Activated T-cell treated with anti-CD3 and anti-CD28 coated beads for 24 hours (primary cell): ENCODE measurements at places on chromosomes 7 and 10.

DNA sequence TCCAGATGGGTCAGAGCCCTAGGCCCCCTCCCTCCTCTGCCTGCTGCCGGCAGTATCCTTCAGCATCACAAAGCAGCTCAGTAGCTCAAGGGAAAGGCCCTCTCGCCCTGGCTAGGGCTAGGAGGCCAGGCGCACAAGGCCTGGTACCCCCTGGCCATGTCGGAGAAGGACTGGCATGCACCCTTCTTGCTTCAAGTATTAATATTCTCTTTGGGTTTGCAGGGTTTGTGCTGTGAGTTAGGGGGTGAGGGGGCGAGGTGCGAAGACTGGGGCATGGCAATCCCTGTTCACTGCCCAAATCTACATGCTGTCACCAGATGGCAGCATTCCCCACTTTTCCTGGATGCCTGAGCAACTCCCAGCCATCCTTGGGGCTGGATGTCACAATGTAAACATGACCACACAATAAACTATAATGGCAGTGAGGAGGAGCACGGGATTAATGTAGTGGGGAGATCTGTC lies 105.2 kb downstream of the NEURL1 start:
- DNase-seq: no peak

DNA sequence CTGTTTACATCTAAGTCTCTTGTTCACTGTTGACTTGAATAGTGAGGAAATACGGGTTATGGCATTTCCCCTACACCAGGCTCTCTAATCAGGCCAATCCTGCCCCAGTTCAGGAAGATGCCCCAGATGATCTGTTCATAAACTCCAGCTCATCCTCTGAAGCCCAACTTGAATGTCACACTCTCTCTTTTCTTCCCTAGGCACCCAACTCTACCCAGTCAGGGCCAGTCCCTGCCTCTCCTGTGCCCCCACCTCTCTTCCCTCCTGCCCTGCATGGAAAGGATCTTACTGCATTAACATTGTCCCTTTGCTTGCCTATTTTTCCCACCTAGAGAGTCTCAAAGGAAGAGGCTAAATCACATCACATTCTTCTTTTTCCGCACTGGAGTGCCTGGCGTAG lies 10.6 kb upstream of the TRPV6 start:
- no peak for DNase-seq

GRCh38 chr10:56370217-56371113 lies 9.4 kb upstream of the ZWINT start:
- no peak for DNase-seq

- DNase-seq: no peak
Measured at GRCh38 chr7:13042605-13043236, 355.3 kb downstream of the ARL4A start.

- DNase-seq: no peak
Measured at GRCh38 chr7:130349911-130350782, 5.5 kb downstream of the CPA5 start.

GRCh38 chr7:134376693-134377092 lies 60.0 kb upstream of the SLC35B4 start:
- no peak for DNase-seq

- DNase-seq: no peak
Measured at GRCh38 chr10:101552442-101552841, 35.6 kb downstream of the POLL start.

DNA sequence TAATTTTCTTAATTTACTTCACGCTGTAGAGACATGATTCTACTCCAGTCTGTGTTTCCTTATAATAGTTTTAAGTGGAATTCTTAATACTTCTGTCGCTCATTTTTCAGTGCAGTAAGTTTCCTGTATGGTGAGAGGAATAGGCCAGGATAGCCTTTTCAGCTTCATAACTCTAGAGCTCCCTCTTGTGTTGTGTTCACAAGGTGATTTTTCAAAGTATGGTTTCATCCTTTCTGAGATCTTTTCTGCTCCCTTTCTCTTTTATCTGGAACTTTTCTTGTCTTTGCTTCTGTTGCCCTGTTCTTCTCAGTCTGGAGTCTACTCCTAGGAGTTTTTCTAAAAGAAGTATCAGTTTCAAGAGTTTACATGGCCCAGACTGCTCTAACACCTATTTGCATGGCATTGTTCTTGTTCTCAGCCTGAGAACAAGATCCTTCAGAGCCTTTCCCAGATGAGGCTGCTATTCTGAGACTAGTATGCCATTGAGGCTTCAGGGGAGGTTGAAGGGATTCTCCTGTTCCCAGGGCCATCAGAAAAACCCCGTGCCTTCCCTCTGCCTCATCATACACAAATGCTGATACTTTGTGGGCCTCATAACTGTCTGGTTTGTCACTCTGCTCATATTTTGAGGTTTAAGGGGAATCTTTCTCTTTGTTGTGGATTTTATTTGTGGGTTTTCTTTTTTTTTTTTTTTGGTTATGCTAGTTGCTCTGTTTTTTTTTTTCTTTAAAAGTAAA lies 21.8 kb downstream of the NET1 start:
- DNase-seq: no peak

DNA sequence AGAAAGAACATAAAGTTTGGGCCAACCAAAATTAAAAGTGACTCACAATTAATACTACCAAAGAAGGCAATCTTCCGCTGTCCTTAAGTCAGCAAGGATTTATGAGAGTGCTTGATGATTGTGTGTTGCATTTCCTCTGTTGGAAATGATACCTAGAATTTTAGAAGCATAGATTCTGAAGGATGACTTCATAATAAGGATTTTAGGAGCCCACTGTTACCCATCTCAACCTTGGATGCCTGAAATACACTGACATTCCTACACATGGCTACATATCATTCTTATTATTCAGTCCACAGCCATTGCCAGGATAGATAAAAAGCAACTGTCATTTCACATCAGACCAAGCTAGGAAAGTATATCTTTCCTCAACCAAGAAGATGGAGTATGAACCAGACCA lies 823.8 kb downstream of the LRMDA start:
- no peak for DNase-seq

GRCh38 chr7:139647085-139647484 lies 123.6 kb downstream of the CLEC2L start:
- no peak for DNase-seq

DNA sequence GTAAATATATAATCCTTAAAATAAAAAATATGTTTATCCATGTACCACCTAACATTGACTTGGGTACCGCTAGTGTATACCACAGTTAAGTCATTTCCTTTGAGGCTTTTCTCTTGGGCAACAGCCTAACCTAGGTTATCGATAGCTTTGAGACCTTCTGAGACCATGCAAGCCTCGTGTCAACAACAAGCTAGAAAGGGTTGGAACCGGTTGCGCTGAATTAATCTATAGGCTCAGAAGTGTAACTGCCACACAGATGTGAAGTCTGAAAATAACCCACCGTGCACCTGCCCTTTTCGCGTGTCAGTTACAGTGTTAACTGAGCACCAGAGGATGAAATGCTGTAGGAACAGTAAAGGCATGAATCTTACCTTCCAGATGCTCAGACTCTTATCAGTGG lies 59.8 kb downstream of the ARID5B start:
- no peak for DNase-seq

GRCh38 chr7:95454438-95455045 lies 19.7 kb upstream of the PON2 start:
- no peak for DNase-seq

GRCh38 chr10:15236340-15236739 lies 67.8 kb upstream of the NMT2 start:
- no peak for DNase-seq

DNA sequence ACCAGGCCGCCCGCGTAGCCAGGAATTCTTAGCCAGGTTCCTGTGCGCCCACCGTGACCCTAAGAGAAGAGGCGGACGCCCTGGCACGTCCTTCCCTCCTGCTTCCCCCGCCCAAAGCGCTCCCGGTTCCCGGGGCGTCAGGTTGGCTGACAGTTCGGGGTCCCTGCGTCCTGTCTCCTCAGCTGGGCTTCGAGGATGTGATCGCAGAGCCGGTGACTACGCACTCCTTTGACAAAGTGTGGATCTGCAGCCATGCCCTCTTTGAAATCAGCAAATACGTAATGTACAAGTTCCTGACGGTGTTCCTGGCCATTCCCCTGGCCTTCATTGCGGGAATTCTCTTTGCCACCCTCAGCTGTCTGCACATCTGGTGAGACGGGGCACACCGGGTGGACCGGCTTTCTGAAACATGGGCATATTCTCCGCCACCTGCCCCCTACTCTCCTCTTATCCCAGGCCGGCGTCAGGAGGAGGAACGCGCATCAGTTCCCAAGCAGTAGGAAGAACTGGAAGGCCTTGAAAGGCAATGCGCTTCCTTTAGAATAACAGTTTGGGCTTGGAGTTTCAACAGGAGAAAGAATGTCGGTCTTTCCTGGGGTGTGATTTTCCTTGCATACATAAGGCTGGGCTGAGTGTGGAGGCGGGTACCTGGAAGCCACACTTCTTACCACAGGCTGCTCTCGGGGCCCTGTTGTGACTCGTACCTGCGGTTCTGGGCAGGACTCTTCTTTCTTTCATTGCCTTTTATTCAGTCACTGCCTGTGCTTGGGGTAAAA lies 728 bp downstream of the CAV2 start:
- DNase-seq: peak; percentile 23

- DNase-seq: no peak
Measured at GRCh38 chr10:17006631-17007417, 122.8 kb downstream of the CUBN start.

- peak; percentile 7 for DNase-seq
Measured at GRCh38 chr10:70348228-70348850, 34.1 kb downstream of the LRRC20 start.

DNA sequence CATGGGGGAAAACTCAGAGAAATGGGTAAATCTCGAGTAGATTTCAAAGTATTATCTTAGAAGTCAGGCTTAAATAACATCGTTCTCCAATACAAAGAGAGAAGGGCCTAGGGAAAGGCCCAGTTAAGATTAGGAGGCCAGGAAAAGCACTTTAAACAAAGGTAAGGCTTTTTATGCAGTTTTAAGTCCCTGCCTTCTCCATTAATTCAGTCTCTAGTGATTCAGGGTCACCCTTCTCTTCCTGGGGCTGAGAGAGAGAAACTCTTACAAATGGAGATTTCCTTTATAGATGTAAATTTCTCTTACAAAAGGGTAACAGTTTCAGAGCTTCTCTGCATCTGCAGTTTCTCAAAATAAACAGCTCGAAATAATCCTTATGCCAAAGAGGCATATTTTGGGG lies 179.3 kb downstream of the HECW1 start:
- no peak for DNase-seq

DNA sequence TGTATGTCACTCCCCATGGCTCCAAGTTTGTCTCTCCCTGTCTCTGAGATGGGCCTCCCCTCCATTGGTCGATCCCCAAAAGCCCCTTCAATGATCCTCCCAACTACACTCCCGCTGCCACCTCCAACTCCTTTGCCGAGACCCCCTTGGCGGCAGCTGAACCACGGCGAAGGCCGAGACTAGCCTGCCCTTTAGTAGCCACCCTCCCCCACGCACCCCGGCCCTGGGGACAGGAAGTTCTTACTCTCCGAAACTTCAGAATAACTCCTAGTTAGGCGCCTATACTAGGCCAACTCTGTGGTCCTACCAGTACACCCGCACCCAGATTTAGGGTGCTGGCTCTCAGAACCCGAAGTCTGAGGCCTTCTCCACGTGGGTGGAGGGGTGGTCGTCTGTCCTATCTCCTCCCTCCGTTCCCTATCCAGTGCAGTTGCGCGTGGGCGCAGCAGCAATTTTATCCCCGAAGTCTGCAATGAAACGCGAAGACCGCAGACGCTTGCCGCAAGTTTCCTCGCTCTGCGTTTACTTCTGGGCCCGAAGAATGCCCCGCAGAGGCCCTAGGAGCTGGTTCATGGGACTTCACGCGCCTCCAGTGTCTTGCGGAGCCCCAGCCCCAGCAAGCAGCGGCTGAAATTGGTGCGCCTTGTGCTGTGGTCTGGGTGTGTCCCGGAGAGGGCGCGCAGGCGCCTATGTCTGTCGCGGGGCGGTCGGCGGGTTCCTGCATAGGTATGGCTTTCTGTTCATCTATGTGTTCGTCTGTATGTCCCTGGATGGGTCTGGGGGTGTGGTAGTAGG lies 82.6 kb upstream of the SLF2 start:
- DNase-seq: no peak

- no peak for DNase-seq
Measured at GRCh38 chr7:76196786-76197185, 4.9 kb upstream of the SRRM3 start.

DNA sequence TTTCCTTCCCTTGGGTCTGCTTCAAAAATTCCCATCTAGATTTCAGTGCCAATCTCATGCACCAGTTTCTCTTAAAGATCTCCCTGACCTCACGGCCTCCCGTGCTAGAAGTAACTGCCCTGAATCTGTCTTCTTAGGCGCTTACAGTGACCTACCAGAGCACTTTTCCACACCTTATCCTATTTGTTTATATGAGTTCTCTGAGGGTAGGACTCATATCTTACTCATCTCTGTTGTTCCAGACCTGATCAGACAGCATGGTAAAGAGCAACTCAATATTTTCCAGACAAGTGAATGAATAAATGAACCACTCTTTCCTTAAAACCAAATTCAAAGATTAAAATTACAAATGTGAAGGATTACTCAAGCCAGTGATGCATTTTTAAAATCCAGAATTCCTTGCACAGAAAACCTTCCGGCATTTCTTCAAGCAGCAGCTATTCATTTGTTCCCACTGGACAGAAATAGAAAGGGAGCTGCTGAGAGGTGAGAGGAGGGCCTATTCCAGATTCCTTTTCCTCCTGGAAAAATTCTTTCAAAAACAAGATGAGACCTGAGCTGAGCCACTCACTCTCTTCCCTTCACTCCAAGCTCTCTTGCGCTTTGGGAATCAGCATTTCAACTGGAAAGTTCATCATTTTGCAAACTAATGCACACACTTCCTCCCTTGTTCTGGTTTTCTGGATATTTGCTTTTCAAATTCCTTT lies 94.6 kb downstream of the ELMO1 start:
- DNase-seq: no peak

GRCh38 chr10:24215196-24215595 lies 6.3 kb downstream of the KIAA1217 start:
- DNase-seq: no peak

GRCh38 chr10:124619195-124619594 lies 125.0 kb downstream of the FAM53B start:
- DNase-seq: no peak

GRCh38 chr7:148489678-148490077 lies 100.9 kb upstream of the C7orf33 start:
- no peak for DNase-seq

DNA sequence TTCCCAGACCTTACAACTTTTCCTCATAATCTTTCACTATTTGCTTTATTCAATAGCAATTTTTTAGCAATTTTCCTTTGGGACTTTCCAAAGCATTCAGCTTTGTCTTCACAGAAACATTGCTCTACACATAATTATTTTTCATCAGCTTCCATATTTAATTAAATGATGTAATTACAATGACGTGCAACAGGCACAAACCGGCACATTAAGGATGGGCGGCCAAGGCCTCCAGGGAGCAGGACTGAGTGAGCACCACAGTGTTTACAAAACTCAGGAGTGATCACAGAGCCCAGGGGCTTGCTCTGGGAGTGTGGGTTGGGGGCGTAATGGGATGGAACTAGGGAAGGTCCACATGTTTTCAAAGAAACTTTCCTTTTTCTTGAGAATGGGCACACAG lies 69.8 kb downstream of the MAD1L1 start:
- DNase-seq: no peak

GRCh38 chr7:5408777-5409176 lies 14.9 kb downstream of the TNRC18 start:
- DNase-seq: no peak
